ENCODE measurements at places on chromosomes 11 and 22.
A peak's percentile ranks its signal among the peaks of the same experiment; 100 is the strongest.

DNA sequence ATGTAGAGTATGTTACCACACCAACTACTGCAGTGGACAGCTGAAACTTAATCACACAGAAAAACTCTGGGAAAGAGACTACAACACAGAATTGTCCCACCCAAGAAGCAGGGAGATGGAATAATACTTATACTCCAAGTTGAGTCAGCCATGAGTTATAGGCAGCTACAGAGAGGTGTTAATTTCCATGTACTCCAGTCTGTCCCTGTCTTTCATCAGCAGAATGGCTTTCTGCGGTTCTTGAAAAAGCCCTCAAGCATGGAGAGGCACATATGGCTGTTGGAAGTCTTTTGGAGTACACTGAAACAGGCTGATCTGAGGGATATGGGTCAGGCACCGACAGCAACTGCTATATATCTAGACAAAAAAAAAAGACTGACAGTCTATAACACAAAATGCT, 219.5 kb downstream of the DLG2 start:
- DNase-seq, result no peak

GRCh38 chr22:29244785-29245625, 22.8 kb downstream of the RHBDD3 start:
- no peak for DNase-seq

DNA sequence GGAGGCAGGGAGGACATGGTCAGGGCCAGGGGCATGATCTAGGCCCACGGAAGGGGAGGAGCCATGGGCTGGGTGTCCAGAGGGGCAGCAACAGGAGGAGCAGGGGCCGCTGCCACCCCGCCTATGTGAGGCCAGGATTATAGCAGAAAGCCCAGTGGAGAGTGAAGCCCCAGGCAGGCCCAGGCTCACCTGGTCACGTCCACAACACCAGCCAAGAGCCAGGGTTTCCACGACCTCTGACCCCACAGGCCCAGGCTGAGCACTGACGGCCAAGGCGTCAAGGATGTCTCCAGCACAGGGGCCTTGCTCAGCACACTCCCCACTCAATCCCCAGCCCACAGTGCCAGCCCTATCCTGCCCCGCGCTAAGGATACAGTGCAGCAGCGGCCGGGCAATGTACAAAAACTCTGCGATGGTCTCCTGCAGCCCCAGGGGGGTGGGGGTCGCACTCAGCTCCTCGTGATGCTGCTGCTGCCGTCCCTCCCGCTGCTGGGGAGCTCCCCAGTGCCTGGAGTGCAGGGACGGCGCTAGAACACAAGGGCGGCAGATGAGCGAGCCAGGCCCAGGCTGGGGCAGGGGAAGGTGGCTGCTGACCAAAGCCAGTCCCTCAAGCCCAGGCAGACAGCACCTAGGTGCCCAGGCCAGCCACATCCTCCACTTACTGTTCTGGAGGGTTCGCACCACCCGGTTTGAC, 3.6 kb downstream of the PEX16 start:
- DNase-seq, result no peak

DNA sequence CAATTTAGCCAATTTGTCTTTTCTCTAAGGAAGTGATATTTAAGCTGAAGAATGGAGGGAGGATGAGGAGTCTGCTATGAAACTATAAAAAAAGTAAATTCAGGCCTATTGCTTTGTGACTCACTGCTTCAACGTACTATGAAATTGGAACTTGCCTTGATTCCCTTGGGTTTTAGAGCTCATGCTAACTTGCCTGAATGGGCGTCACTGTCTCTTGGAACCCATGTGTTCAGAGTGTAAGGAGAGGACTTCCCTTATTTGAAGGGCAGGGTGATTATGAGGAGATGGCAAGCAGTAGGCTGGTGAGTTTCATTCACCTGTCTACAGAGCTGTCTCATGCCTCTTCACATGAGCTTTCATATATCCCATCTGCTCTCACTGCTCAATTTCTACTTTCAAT, 28.7 kb upstream of the WT1 start:
- no peak for DNase-seq

DNA sequence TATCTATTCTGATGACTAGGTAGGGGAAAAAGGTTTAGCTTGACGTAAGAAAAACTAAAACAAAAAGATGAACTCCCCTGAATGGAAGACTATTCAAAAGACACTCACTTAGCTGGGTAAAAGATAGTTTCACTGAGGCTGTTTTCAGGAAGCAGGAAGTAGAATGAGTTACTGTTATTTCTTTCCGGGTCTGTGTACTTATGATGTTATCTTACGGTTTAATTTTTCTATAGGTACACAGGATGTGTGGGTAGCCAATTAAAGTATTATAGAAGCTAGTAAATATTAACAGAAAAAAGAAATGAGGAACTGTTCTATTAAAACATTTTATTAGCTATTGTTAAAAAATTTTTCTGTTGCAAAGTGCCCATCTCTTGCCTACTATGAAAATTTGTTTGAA, 45.8 kb upstream of the MMP7 start:
- DNase-seq, result peak; percentile 62

- no peak for DNase-seq
Observed at GRCh38 chr11:45857961-45858474, 10.7 kb downstream of the CRY2 start.

- peak; percentile 39 for DNase-seq
Observed at GRCh38 chr11:107018902-107019493, 722 bp upstream of the GUCY1A2 start.

- DNase-seq, result no peak
Observed at GRCh38 chr11:47466201-47466600, 17.3 kb upstream of the RAPSN start.

DNA sequence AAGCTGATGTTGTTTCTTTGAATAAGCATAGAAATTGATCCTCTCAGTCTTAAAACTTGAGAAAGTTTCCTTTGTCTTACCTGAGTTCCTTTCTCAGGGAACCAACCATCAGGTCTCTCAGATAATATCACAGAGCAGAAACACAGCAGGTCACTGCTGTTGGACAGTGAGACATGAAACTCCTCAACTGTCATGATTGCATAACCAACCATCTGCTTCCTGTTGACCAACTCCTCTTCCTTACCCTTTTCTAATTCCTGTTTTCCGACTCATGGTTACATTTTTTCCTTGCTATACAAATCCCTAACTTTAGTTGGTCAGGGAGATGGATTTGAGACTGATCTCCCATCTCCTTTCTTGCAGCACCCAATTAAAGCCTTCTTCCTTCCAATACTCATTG, 845.3 kb downstream of the FAM181B start:
- DNase-seq, result no peak

GRCh38 chr11:9806946-9807687, 143.2 kb downstream of the SWAP70 start:
- no peak for DNase-seq

- no peak for DNase-seq
Observed at GRCh38 chr22:23168391-23169042, 11.8 kb upstream of the BCR start.

DNA sequence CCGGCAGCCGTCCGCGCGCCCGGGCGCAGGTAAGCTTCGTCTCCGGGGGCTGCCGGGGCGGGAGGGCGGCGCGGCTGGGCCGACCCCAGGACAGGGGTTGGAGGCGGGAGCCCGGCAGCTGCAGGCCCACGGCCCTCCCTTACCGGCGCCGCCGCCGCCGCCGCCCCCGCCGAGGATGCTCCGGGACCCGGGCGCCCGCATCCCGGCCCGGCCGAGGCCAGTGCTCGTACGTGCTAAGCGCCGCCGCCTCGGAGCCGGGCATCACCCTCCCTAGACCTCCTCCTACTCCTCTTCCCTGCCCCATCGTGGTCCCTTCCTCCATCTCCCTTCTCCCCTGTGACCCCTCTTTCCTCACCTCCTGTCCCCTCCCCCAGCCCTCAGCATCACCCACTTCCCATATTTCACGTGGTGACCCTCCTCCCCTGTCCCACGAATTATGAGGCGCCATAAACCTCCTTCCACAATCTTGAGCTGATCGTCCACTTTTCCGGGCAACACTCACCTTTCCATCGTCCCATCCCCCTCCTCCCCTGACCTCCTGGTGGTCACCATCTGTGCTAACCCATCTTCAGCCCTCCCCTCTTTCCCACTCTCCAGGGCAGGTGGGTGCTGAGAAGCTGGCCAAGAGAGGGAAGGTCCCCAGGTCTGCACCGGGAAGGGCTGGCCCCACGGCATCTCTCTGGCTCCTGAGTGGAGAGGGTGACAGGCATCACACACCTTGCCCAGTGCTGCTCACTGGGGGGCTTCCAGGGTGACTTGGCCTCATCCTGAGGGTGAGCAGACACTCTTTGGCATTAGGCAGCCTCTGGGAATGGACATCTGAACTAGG, 612 bp downstream of the ASPHD2 start:
- DNase-seq, result no peak

DNA sequence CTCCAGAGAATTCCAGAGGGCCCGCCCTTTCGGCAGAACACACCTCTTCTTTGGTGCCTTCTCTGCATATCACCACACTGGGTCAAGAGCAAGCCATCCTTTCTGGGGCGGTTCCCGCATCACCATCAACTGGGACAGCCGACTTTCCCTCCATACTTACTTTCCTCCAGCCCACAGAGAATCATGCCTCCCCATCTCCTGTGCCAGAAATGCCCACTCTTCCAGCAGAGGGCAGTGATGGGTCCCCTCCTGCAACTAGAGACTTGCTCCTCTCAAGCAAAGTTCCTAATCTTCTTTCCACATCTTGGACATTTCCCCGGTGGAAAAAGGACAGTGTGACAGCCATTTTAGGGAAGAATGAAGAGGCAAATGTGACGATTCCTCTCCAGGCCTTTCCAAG, 157.7 kb downstream of the C11orf91 start:
- DNase-seq, result peak; percentile 11

DNA sequence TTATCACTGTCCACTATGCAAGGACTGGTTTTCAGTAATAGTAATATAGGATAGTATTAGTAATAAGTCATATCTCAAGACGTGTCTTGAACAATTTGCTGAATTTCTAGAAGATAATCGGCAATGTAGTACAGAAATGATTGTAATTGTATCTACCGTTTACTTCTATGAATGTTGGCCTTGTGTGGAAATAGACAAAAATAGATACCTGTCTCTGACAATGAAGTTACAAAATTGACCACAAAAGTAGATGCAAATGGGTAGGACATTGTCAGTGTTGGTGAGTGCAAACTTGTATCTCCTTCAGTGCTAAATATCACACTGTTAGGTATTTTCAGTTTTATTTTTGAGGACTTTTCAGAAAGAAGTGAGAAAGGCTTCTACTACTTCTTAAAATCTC, 43.1 kb downstream of the SVIP start:
- no peak for DNase-seq

DNA sequence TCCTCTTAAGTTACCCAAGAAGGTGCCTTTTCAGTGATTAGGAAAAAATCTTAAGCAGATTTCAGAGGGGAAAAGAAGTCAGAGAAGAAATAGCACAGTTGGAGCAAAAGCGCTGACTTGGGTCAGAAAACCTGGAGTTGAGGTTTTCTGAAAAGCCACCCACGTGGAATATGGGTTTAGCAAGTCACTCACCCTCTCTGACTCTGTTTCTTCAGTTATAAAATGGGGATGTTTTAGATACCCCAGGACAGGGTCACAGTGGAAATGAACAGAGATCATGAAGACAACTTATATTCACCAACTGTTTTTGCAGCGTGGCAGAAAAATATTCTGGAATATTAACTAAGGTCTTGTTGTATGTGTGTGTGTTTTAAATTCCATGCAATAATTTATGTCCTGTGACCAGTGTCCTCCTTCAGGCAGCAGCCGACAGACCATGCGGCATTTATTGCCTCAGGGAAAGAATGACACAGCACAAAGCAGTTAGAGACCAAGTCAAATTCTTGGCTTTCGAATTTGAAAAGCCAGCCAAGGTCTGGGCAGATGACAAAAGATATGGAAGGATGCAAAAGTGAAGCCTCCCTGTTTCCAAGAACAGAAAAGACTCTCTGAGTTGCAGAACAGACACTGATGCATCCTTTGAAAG, 119.9 kb downstream of the MIAT start:
- DNase-seq, result no peak

DNA sequence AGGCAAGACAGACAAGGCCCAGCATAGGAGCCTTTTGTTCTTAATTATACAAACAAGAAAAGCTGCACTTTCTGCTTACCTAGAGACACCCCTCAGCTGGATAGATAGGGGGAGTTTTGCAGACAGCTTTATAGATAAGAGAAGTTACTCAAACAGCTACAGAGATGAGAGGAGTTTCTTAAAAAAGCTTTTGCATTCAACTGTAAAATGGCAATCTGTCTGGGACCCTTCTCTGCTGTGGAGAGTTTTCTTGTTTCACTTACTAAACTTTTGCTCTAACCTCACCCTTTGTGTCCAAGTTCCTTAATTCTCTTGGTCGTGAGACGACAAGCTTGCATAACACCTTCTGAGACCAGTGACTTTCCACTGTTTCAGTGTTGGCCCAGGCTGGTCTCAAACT, 103.8 kb upstream of the CHORDC1 start:
- no peak for DNase-seq

- DNase-seq, result no peak
Observed at GRCh38 chr11:44790211-44790610, 63.4 kb downstream of the TSPAN18 start.

GRCh38 chr11:99015634-99016454, 4.9 kb upstream of the CNTN5 start:
- no peak for DNase-seq

DNA sequence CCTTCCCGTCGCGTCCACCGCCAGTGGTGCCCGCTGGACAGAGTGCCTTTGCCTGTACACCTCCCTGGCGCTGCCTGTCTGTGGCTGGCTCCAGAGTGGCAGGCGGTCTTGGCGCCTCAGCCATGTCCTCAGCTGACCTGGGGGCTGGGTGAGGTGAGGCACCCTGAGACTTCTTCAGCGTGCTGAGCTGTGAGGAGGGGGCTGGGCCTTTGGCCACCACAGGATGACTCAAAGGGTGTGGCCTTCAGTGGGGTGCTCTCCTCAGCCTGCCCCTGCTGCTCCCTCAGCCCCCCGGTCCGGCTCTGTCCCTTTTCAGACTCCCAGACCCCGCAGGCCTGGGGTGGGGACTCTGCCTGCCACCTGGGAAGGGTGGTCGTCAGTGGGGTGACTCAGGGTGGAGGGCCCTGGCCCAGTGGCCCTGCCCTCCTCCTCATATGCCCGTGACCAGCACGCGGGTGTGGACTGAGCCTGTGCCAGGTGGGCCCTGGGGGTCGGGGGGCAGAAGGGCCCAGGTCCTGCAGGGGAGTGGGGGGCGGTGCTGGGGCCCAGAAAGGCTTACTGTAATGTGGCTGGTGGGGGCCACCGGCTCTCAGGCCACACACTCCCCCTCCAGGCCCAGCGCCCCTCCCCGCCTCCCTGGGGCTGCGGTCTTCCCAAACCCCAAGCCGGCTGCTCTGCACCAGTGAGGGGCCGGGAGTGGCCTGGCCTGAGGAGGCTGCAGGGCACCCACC, 15.9 kb downstream of the CRELD2 start:
- DNase-seq, result peak; percentile 30

GRCh38 chr11:945986-946385, 20.3 kb downstream of the AP2A2 start:
- DNase-seq, result no peak

DNA sequence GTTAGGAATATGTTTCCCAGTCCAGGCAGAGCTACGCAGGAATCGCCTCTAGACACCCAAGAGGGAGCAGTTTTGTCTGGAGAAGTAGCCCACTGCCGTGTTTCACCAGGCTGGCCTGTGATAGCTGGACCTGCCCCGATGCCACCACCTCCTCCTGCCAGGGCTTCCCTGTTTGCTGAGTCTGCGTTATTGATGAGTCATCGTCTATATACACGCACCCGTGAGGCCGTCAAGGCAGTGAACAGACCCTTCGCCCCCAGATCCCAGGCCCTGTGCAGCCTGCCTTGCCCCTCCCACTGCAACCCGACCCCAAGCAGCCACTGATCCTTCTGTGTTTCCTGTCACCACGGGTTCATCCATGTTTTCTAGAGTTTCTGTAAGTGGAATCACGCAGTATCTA, 141.9 kb downstream of the IGLL1 start:
- DNase-seq, result no peak

GRCh38 chr11:92361551-92361950, 136.9 kb downstream of the FAT3 start:
- DNase-seq, result no peak

GRCh38 chr22:41480397-41480735, 11.4 kb downstream of the ACO2 start:
- no peak for DNase-seq

All from T-helper 2 cell (primary cell).